ENCODE measurements at places on chromosomes 12 and 14.

- no peak for DNase-seq
These were observed 396.7 kb upstream of the PDE3A start for GRCh38 chr12:19971361-19972280.

DNA sequence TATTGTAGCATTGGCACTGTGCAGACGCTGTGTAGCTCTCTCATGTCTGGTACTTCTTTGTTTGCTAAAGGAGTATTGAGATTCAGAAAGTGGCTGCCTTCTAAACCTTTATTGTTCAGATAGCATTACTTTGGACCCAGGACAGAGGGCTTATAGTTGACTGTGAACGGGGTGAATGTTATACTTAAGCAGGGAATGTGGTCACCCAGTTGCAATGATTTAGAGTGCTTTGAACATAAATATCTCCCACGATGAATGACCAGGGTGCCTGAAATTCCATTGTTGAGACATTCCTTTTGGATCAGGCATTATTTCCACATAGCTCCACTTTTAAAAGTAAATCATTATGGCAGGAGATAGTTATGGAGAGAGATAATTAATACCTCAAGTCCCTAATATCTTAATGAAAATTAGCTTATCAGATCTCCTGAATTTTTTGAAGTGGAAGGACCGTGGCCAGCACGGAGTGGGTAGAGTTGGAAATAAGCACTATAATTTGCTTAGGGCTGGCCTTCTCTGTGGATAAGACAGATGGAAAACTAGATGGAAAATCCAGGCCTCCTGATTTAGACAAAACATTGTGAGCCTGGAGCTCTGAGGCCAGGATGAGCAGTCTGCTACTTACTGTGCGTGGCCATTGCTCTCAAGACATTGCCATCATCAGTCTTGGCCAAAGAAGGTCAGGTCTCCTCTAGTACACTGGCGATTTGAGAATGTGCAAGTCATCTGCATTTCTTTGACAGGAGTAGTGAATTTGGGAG lies 114.5 kb downstream of the ETV6 start:
- no peak for DNase-seq

GRCh38 chr12:101959607-101960006 lies 82.2 kb downstream of the DRAM1 start:
- DNase-seq = no peak

GRCh38 chr14:77822741-77823140 lies 22.8 kb downstream of the ADCK1 start:
- DNase-seq = no peak

DNA sequence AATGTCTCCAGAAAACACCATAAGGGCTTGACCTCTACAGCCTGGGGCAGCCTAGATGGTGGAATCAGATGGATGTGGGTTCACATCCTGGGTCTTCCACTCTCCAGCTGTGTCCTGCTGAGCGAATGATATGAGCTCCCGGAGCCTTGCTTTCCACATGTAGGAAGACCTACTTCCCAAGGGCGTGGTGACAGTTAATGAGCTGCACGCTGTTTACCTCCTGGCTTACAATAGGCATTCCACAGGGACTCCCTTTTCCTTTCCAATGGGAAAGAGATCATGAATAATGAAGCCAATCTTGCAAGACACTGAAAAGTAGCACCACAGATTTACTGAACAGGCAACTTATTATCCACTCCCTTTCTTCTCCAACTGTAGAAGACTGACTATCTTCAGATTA lies 46.1 kb downstream of the TMTC1 start:
- no peak for DNase-seq

- DNase-seq = no peak
These were observed 11.2 kb upstream of the DHRS2 start for GRCh38 chr14:23624830-23625404.

DNA sequence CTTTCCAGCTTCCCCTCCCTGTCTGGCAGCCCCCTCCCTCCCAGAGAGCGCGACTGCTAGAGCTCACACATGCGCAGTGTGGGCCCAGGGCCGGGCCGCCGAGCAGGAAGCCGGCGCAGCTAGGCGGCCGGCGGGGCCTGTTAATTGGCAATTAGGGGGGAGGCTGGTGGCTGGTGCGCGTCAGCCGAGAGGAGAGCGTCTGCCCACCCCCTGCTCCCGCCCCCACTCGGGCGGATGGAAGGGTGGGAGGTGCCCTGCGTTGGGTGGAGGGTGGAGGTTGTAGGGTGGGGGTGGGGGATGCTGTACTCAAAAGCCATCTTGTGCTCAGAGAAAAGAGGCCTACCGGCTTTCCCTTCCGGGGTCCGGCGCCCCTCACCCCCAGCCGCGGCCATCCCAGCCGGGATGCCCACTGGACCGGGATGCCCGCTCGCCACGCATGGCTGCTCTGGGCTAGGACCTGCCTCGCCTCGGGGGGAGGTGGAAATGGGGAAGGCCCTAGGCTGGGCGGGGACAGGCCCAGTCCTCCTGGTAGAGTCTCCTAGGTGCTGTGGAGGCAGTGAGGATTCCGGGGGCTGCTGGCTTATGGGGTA lies 9.2 kb downstream of the HOXC8 start:
- peak; percentile 22 for DNase-seq

- DNase-seq = no peak
These were observed 352 bp downstream of the PHB2 start for GRCh38 chr12:6970096-6970527.

DNA sequence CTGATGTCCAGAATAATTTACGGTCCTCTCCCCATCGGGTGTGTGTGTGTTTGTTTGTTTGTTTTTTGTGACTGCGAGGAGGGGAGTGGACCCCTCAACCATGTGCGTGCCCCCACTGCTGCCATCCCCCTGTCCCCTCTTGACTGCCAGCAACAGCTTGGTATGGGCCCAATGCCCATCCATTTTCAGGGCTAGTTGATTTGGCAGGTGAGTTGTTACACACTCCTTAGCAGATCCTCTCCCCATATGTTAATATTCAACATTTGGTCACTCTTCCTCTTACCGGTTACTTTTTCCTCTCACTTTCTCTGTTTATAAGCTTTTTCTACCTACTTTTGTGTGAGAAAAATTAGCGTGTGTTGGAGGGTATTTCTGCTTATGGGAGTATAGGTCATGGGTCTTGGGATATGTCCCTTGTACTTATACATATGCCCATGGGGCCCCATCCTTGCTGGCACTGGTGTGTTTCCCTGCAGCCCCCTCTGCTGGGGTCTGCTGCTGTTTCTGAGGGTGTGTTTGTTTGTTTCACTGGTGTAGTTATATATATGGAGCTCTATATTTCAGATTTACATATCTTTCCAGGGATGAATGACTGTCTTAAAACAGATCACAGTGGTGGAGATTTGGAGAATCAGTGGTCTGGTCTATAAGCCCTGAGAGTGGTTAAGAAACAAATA lies 33.8 kb downstream of the ZFHX2 start:
- no peak for DNase-seq

- DNase-seq = no peak
These were observed 97.7 kb downstream of the TPH2 start for GRCh38 chr12:72036393-72036792.

DNA sequence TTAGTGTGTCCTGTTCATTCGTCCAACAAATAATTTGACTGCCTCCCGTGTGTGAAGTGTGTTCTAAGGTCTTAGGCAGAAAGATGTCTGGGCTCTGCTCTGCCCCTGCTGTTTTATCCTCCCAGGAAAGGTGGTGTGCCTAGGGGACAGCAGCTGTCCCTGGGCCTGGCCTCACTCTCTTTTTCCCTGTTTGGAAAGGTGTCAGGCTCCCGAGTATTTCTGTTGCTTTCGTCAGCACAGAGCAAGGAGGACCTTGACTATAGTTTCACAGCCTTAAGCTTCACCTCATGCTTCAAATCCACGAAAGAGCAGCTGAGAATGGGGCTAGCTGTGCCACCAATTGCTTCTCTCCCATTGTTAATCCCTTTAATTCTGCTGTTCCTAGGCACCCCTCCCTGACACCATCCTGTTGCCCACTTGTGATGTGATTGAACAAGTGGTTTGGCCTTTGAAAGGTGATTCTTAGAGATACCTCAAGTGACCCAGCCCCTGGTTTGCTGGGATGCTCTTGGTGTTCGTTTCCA lies 54.2 kb downstream of the TGFB3 start:
- DNase-seq = no peak

DNA sequence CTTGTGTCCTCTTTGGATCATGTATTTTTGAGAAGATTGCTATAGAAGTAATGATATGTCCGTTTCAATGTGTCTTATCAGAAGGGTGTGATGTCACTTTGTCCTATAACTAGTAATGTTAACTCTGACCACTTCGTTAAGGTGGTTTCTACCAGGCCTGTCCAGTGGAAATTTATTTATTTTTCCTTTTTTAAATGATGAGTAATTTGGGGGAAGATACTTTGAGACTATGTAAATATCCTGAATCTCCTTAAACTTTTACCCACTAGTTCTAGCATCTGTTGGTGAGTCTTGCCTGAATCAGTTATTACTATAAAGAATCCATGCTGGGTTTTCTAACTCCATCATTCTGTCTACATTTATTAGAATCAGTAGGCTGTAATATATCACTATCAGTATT lies 15.3 kb downstream of the EP400 start:
- DNase-seq = no peak

DNA sequence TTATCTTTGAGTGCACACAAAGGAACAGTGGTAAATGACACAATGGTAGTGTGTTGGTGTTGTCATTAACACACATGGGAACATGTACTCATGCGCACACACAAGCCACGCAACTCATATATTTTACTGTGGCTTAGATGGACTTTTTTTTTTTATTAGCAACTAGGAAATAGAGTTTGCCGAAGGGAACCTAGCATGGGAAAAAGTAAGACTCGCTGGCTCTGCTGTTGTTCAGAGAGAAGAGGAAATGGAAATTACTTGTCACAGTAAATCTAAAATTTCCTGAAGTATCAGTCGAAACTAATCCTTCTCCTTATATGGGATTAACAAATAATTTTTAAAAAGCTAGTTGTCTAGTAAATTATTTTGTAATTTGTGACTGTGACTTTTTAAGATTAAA lies 33.7 kb upstream of the IL22 start:
- no peak for DNase-seq

DNA sequence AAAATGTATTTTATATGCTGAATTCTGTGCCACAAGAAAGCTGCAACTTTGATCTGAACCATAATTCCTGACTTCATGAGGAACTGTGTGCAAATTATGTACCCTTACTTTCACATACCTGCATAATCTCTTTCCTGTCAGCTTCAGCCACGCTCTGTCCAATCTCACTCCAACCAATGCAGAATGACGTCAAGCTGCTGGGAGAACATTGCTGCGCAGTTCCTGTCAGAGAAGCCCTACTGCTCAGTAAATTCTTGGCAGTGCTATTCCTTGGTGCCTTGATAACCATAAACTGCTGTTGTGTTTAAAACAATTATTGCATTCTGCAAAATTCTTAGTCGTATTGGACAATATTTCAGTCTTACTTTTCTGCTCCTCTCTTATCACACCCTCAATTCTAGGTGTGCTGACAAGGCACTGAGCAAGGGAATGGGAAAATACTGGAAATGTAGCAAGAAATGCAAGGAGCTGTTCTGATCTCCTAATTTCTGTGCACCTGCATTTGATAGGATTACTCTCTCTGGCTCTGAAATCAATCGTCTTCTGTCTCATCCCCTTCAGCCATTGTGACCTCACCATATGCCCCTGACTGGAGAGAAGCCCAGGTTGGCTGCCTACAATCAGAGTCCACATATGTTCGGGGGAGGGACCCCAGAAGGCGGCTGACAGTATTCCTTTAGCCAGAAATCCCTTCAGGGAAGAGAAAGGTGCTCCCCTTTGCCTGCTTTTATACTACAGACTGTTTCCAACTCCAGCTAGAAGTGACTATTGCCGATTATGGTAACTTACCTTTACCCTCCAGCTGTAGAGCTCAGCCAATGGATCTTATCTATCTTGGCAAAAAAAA lies 274.9 kb upstream of the NOVA1 start:
- DNase-seq = no peak

GRCh38 chr12:127044836-127045235 lies 1222.1 kb upstream of the TMEM132C start:
- no peak for DNase-seq

GRCh38 chr12:103841690-103842584 lies 903 bp upstream of the NT5DC3 start:
- no peak for DNase-seq

- DNase-seq = no peak
These were observed 99.1 kb downstream of the SYT1 start for GRCh38 chr12:78963439-78964227.

DNA sequence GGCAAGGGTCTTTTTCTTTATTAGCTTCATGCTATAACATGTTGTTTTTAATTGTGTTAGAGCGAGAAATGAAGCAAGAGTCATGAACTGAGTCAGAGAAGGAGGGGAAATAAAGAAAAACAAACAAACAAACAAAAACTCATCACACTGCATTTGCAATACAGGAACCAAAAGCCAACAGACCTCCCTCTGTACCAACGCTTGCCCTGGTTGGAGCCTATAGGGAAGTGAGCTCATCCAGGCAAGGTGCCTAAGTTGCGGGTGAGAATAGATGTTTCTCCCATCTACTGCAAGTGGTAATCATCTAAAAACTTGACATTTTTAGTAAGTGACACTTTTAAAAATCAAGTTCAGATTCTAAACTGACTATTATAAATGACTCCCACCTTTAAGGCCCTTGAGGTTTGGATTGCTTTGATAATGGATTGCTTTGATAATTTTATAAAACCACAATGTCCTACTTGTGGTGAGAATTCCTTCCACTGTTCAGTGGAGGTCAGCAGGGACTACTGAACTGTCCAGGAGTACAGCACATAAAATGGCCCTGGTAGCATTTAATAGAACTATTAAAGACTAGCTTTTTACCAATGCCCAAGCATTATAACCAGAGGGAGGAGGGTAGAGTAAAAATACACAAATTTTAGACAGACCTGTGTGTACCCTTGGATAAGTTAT lies 31.3 kb downstream of the SLC38A1 start:
- no peak for DNase-seq

- no peak for DNase-seq
These were observed 28.2 kb downstream of the P2RX4 start for GRCh38 chr12:121238086-121238485.

- no peak for DNase-seq
These were observed 136.0 kb downstream of the MSRB3 start for GRCh38 chr12:65414526-65414925.

GRCh38 chr12:102425109-102426039 lies 55.0 kb downstream of the IGF1 start:
- no peak for DNase-seq

DNA sequence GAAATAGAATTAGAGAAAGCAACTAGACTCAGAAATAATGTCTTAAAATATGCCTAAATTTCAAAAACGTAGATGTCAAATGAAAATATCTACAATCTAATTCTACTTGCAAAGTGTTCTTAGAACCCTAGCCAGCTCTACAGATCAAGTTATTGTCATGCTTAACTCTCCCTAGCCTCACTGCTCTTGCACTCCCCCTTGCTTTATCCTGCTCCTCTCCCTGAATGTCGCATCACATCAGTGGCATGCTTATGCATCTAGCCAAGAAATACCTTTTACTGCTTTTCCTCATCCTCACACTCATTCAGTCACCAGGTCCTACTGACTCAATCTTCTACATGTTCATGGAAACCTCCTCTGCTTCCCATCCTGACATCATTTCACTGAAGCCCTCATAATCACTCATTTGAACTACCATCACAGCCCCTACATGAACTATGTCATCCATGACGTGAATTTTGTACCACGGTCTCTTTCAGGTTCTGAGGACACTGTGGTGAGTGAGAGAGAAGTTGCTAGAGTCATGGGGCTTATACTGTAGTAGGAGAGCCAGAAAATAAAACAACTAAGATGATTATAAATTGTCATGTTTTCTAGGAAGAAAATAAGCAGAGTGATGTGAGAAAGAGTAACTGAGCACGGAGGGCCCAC lies 22.6 kb upstream of the CRACR2A start:
- DNase-seq = no peak

- DNase-seq = no peak
These were observed 21.3 kb upstream of the TSPAN9 start for GRCh38 chr12:3055704-3056467.

Measured in NCI-H1436 treated with DMSO at 0.1 percent for 48 hours (cell line).